ENCODE measurements at places on chromosomes 4 and X.

- DNase-seq, result no peak
Measured at GRCh38 chr4:80407246-80407645, 71.7 kb downstream of the CFAP299 start.

DNA sequence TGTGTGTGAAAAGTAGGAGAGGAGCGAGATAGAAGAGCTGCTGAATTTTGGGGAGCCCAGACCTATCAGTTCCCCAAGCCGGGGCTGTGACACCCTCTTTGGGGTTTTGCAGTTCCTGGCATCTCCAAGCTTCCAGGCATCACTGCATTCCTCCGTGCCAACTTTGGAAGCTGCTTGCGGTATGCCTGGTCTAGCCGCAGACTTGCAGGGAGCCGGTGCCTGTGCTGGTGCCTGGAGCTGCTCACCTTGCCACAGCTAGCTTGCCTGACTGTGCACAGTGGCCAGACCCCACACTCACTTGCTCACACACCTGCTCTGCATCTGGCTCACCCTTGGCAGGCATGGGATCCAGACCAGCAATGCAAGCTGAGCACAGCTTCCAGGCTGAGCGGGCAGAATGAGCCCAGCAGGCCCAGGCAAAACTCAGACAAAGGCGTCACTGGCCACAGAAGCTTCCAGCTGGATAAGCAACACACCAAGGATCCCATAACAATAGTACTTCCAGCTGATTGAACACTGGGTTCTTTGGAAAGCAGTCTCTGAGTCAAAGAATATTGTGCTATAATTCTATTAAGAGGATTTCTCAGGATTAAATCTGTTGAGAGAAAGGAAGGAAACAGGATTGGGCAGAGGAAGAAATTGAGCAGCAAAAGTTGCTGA lies 390.9 kb downstream of the TEX13C start:
- no peak for DNase-seq

- DNase-seq, result no peak
Measured at GRCh38 chr4:8730159-8730558, 137.6 kb downstream of the CPZ start.

DNA sequence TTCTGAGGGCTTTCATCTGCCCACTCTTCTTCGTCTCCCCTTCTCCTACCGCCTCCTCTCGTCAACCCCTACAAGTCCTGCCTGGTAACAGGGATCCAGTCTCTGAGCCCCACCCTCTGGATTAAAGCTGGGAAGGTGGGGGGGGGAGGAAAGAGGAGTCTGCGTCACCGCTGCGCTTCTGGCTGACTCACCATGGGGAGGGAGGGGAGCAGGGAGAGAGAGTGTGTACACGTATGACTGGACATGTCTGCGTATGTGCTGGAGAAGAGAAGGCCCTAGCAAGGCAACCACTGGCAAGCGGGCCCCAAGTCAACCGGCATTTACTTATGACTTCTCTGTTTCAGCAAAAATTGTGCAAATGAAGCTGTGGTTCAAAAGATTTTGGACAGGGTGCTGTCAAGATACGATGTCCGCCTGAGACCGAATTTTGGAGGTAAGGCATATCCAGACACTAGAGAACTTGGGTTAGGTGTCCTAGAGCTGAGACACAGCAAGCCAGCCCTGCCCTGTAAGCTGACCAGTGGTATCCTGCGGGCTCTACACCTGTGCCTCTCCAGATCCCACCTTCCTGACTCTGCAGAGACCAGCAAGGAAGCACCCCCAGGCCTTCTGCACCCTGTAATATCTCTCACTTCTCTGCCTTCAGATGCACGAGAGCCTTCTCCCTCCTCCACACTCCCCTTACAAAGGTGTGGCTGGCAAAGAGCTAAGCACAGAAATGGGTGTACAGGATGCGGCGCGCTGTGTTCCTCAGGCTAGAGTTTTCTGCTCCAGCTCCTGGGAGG lies 2.5 kb downstream of the GABRQ start:
- no peak for DNase-seq

DNA sequence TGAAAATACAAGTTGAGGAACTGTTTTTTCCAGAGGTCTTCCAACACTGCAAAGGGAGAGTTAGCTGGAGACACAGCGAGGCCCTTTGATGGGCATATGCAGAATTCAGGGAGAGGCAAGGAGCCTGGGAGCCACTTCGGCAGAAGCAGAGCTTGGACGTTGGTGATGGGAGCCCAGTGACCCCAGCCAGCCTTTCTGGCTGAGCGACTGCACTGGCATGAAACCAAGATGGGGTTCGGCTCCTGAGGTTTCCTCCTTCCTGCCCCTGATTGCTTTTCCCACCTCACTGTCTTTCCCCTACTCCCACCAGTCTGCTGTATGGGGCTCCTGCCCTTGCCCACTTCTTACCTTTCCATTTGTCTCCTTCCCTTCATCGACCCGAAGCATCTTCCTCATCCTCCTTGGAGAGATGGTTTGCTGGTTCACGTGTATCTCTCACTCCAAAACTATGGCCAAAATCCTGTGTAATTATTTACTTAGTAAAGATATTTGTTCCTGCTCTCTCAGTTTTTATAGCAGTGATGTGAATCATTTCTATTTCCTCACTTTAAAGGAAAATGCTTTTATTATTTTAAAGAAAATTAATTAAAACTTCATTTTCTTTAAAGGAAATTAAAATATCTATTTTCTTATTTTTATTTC lies 100.5 kb downstream of the NFKB1 start:
- no peak for DNase-seq

GRCh38 chr4:186161138-186161537 lies 30.2 kb upstream of the CYP4V2 start:
- DNase-seq, result no peak

GRCh38 chr4:155878611-155879010 lies 12.5 kb upstream of the ASIC5 start:
- DNase-seq, result no peak

DNA sequence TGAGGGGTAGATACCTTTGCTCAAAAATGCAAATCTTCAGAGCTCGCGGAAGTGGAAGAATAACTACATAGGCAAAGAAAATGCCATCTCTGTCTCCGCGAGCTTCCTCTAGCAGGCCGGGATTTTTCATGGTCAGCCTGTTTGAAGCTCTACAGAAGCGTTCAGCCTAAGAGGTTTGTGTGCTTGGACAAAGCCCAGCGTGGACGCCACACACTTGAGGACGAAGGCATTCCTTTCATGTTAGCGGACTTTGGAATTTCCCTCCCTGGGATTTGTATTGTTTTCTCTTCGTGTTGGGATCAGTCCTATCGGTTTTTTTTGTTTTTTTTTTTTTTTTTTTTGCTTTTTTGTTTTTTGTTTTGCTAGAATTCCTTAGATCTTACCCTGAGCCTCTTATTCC lies 53.7 kb downstream of the SMIM31 start:
- no peak for DNase-seq

- DNase-seq, result no peak
Measured at GRCh38 chrX:23235051-23235450, 99.6 kb upstream of the PTCHD1 start.

DNA sequence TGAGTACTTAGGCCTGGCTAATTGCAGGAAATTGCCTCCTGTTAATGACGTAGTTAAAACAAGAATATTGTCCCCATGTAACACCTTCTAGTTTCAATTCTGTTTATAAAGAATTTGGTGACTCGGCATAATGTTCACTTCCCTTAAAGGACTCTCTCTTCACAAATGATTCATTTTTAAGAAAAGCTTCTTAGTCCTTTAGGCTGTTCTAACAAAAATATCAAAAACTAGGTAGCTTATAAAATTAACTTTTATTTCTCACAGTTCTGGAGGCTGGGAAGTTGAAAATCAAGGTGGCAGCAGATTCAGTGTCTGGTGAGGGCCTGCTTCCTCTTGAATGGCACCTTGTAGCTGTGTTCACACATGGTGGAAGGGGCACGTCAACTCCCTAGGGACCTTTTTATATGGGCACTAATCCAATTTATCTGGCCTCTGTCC lies 23.8 kb downstream of the COL25A1 start:
- DNase-seq, result no peak

DNA sequence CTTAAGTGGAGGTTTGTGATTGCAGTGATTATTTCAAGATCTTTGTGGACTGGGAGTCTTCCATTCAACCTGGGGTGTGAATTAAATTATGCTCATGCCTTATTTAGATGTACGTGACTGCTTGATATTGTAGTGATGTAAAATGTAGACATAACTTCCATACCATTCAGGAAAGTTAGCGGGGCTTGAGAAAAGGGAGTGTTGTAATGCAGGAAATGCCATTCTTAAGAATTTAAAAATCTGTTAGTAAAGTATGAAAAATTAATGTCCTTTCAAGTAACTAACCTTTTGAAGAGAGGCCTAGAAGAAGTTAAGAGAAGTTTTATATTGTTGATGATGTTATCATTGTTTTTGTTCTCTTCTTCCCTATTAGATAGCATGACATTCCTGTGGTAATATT lies 318.2 kb downstream of the CCSER1 start:
- DNase-seq, result no peak

DNA sequence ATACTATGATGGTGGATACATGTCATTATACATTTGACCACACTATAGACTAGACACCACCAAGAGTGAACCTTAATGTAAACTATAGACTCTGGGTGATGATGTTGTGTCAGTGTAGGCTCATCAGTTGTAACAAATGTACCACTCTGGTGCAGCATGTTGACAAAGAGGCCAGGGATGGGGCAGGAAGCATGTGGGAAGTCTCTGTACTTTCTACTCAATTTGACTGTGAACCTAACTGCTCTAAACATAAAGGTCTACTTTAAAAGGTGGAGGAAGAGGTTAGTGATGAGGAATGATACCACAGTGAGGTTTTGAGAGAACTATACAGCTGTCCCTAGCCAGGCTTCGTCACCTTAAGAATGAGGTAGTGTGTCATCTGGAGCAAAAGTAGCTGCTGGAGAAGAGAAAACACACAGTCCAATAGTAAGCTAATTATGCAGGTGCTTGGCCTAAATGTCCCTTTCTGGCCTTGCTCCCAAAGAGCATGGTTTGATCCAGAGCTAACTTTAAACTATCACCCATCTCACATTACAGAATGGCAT lies 38.4 kb downstream of the GRSF1 start:
- no peak for DNase-seq

- no peak for DNase-seq
Measured at GRCh38 chrX:68644861-68645260, 2.6 kb upstream of the STARD8 start.
